ENCODE measurements at places on chromosomes 2 and 18.

- no peak for DNase-seq
Measured at GRCh38 chr2:45207101-45207500, 197.8 kb upstream of the SIX2 start.

DNA sequence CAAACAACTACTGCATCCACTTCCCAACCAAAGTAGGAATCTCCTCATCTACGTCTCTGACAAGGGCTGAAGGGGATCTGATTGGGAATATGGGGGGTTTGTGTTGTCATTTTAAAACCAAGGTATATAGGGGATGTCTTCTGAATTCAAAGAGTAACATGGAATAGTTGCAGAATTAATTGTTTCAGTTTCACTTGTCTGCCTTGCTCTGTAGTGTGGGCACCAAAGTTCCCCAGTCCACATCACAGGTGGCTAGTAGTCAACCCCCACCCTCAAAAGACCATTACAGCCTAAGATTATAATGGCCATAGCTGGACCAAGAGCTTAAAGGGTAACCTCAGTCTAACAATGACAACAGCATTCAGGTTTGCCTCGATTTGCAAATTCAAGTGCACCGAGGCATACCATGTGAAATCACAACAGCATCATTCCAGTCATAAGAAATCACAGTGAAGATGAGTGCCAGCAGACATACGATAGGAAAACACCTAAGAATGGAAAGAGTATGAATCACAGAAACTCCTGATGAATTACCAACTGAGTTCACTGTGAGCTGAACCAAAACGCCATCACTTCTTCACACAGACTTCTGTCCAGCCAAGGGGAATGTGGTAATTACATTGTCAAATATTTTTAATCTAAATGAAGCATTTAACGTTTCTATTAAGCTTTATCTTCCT, 52.4 kb downstream of the MYO5B start:
- DNase-seq, result no peak

DNA sequence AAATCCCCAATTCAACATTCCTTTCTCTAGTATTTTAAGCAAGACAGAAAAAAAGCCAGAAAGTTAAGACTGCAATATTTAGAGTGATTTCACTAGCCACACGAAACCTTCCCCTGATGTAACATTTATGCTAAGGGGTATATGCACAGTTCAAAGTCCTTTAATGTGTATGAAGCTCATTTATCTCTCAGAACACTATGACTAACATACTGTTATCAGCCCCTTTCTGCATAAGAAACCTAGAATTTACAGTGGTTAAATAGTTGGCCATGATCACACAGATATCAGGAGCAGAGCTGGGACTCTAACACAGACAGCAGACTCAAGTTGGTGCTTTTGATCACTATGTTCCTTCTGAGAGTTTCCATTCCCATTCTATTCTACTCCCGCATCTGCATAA, 185.5 kb downstream of the CDH2 start:
- DNase-seq, result no peak

GRCh38 chr2:12819721-12820120, 103.0 kb downstream of the TRIB2 start:
- no peak for DNase-seq

- no peak for DNase-seq
Measured at GRCh38 chr2:6336752-6337471, 528.8 kb downstream of the CMPK2 start.

All from COR-L47 (cell line).